ENCODE measurements at places on chromosomes 2 and 18. TPM values are rescaled to one million over a fixed set of nuclear protein-coding genes. Genes with fewer than 3 reads are reported as not detected.

Gene REL
- 22.2 TPM for total RNA-seq

Gene UGT1A8
- not detected for total RNA-seq

Gene SLC19A3
- not detected for total RNA-seq

Gene KYNU
- total RNA-seq: not detected

Measured in activated naive CD4-positive, alpha-beta T cell treated with anti-CD3 and anti-CD28 coated beads, Interleukin-2, amount 10 ng/mL, durations not matched to agents 5 hours and 36 hours (primary cell).